ENCODE measurements at places on chromosomes 7 and 10. TPM values are rescaled to one million over a fixed set of nuclear protein-coding genes. Genes with fewer than 3 reads are reported as not detected.

DUSP5 gene
- 72.7 TPM for total RNA-seq

IFRD1 gene
- 33.7 TPM for total RNA-seq

AQP1 gene
- total RNA-seq = not detected

KCNMA1 gene
- 139 TPM for total RNA-seq

CHCHD2 gene
- total RNA-seq = 607 TPM

FGFBP3 gene
- total RNA-seq = 1.4 TPM

MOGAT3 gene
- total RNA-seq = not detected

SLC29A4 gene
- total RNA-seq = 1.1 TPM

BEND7 gene
- total RNA-seq = 5.7 TPM

TRIP6 gene
- total RNA-seq = 164 TPM

KCNIP2 gene
- 1.2 TPM for total RNA-seq

PRPS1L1 gene
- total RNA-seq = not detected

All from HT1080 (cell line).